ENCODE measurements at places on chromosomes 6 and 20.

- no peak for DNase-seq
Observed at GRCh38 chr6:137904822-137905617, 38.0 kb downstream of the TNFAIP3 start.

DNA sequence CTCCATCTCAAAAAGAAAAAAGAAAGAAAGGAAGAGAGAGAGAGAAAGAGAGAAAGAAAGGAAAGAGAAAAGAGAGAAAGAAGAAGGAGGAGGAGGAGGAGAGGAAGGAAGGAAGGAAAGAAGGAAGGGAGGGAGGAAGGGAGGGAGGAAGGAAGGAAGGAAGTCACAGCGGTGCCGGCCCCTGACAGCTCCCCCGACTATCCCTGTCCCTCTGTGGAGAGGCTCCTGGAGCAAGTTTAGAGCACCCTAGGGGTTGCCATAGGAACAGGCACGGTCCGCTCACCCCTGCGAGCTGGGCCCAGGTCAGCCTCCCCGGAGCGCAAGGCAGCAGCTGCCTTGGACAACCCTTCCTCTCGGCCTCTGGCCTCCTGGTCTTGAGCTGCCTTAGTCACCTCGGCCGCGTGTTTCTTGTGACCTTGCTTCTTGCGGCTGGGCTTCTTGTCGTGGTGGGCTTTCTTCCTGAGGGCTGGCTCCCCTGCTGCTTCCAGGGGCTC lies 6.8 kb downstream of the BNIP5 start:
- DNase-seq, result no peak

GRCh38 chr20:54172856-54173652 lies 732 bp downstream of the CYP24A1 start:
- no peak for DNase-seq

DNA sequence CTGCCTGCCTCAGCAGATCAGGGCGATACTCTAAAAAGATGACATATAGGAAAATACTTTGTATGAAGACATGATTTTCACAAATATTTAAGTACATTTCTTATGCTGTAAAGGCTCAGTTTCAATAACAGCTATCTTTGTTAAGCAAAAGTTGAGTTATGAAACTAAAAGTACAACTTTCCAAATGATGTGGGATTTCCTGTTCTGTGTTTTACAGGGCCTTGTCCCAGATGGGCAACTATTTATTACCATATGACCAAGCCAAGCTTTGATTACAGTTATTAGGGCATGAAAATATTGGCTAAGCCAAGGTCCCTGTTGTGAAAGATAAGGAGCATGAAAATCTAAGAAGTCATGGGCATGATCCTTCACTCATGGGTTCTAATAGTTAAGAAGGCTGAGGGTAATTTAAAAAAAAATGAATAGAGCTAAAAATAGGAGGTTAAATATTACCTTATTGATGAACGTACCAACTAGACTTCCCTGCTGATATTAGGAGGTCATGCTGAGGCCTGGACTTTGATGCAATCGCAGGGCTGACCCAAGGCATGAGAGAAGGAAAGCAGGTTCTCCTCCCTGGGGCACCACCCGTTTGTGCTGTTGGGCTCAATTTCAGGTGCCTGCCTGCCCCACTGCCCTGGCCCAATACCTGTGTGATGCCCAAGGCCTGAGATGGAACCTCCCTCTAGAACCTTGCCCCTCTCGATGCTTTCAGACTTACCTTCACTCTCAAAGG lies 294.4 kb upstream of the PRDM1 start:
- no peak for DNase-seq

DNA sequence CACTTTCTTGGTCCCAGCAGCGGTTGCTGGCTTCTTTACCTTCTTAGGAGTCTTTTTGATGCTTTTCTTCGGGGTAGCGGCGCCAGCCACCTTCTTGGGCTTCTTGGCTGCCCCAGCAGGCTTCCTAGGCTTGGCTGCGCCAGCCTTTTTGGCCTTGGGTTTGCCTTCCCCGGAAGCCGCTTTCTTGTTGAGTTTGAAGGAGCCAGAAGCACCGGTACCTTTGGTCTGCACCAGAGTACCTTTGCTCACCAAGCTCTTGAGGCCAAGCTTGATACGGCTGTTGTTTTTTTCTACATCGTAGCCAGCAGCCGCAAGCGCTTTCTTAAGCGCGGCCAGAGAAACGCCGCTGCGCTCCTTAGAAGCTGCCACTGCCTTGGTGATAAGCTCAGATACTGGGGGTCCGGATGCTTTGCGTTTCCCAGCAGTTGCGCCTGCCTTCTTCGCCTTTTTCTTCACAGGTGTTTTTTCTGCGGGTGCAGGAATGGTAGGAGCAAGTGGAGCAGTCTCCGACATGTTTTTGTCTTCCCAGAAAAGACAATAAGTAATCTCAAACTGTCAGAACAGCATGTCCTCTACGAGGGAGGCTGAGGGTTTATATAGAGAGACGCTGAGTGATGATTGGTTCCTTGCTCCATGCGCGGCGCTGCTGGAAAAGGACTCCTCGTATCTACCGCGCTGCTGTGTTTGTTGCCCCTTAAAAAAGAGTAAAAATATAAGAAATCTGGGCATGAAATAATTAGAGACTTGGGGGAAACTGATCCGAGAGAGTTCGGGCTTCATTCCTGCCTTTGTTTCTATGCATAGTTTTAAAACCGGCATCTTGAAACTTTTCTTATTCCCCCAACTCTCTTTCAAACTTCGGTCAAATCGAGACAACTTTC lies 130.3 kb upstream of the BTN3A2 start:
- peak; percentile 76 for DNase-seq

- DNase-seq, result no peak
Observed at GRCh38 chr6:134495203-134495889, 177.4 kb upstream of the SGK1 start.

DNA sequence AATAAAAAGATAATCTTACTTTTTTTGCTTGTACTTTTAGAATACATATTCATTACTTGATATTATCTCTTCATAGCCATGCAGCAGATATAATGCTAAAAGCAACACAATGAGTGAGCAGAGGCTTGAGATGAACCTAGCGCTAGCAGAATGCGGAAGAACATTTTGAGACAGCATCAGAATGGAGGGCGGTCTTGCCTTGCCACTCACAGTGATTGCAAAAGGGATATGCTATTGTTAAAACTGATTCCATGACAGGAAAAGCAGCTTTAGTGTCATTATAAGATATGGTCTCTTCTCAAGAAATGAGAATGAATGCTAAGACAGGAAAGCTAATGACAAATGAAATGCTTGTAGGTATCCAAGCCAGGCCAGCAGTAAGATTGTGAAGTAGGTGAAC lies 200.0 kb upstream of the GJE1 start:
- no peak for DNase-seq

DNA sequence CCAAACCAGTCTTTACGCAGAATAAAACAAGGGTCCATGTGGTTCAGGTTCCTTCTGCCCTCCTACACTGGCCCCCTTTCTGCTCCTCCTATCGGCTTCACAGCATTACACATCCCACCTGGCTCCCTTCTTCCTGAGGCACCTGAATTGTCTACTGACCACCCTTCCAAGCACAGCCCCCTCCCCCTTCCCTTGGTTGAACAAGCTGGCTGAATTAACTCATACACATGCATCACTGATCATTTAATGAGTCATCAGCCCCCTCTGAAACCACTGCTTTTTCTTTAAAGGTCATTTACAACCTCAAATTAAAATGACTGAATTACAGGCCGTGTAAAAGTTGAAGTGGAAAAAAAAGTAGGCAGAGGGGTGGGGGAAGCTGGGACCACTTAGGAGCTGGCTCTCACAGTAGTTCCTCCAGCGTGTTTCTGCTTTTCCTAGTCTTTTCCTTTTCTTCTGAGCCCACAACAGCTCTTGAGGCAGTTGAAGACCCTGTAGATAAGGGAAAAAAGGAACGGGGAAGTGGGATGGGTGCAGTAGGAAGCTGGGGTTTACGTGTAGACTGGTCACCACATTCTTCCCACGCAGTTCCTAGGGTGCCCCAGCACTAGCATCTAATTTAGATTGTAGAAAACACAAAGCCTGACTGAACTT lies 67.6 kb downstream of the FYN start:
- DNase-seq, result no peak

- peak; percentile 17 for DNase-seq
Observed at GRCh38 chr6:39157511-39157910, 42.5 kb upstream of the SAYSD1 start.

- DNase-seq, result no peak
Observed at GRCh38 chr6:147741389-147741788, 232.9 kb downstream of the SAMD5 start.

DNA sequence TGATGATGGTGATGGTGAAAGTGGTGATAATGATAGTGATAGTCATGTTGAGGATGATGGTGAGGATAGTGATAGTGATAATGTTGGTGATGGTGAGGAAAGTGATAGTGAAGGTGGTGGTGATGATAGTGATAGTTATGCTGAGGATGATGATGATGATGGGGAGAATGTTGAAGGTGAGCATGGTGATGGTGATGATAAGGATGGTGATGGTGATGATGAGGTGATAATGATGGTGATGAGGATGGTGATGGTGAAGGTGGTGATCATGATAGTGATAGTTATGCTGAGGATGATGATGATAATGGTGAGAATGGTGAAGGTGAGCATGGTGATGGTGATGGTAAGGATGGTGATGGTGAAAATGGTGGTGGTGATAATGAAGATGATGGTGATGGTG lies 64.9 kb upstream of the ZNF337 start:
- DNase-seq, result no peak

DNA sequence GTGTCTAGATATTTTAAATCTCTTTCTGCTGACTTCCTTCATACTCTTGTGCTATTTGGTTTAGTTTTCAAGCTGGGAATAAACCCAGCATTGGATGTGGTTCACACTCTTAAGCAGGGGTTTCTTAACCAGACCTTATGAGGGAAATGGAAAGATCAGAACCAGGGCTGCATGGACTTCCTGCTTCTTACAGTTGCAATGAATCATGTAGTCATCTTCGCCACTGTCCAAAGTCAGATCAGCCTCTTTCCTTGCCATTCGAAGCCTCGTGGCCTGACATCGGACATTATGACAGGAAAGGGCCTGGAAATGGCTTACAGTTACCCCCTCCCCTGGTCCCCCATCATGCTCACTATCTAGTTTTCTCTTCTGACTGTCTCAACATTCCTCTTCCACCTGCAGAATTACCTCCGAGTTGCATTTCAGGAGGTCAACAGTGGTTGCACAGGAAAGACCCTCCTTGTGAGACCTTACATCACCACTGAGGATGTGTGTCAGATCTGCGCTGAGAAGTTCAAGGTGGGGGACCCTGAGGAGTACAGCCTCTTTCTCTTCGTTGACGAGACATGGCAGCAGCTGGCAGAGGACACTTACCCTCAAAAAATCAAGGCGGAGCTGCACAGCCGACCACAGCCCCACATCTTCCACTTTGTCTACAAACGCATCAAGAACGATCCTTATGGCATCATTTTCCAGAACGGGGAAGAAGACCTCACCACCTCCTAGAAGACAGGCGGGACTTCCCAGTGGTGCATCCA lies 16.8 kb upstream of the NAA20 start:
- DNase-seq, result no peak

- DNase-seq, result no peak
Observed at GRCh38 chr20:38357653-38358207, 11.4 kb downstream of the LBP start.

All from NCI-H345 (cell line).